ENCODE measurements at places on chromosomes 7 and 10.

GRCh38 chr10:33521062-33521461, 186.6 kb upstream of the NRP1 start:
- DNase-seq = no peak

GRCh38 chr7:37432281-37432920, 16.3 kb downstream of the ELMO1 start:
- no peak for DNase-seq

DNA sequence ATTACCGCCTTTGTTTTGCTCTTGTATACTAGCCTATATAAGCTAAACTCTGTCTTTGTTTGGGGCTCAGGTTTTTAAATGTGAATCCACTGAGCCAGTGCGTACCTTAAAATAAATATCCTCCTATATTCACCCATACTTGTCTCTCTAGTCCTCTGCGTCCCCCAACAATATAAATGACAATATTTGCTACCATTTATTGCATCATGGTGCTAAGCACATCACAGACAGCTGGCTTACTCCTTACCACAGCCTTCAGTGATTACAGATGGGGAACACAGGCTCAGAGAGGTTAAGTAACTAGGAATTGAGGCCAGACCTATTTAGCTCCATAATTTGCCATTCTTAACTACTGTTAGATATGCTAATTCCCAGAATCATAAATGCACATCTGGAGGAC, 3.4 kb upstream of the ADCK2 start:
- DNase-seq = no peak

- DNase-seq = no peak
These were observed 49.5 kb upstream of the CREB5 start for GRCh38 chr7:28362812-28363211.

DNA sequence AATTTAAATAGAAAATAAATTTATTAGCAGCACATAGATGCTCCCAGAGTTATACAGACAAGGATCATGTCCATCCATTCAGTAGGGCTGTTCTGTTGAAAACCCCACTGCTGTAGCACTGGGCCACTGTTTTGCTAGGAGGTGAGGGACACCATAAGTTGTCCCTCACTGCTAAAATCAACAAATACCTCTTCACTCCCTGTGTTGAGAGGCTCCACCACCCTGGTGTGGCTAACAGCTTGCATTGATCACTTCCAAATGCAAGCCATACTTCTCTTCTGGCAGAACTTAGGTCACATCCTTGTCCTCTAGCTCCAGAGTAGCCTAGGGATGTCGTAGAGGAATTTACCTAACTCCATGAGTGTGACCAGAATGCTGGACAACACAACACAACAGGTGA, 55.4 kb downstream of the MDFIC start:
- no peak for DNase-seq

DNA sequence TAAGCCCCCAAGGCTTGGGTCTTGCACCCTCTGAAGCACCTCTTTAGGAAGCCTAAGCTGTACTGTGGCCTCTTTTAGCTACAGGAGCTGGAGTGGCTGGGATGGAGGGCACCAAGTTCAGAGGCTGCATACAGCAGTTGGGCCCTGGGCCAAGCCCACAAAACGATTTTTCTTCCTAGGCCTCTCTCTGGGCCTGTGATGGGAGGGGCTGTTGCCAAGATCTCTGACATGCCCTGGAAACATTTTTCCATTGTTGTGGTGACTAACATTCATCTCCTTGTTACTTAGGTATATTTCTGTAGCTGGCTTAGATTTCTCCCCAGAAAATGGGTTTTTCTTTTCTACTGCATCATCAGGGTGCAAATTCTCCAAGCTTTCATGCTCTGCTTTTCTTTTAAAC, 375.7 kb upstream of the NPSR1 start:
- no peak for DNase-seq

DNA sequence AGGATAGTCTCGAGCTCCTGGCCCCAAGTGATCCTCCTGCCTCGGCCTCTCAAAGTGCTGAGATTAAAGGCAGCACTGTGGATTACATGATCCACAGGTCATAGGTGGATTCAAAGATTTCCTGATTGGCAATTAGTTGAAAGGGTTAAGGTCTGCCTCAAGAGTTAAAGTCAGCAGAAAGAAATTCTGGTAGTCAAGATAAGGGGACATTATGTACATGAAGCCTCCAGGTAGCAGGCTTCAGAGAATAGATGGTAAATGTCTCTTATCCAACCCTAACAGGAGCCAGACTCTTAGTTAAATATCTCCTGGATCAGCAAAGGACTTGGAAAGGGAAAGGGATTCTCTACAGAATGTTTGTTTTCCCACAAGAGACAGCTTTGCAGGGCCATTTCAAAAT, 93.7 kb downstream of the SKIDA1 start:
- no peak for DNase-seq

DNA sequence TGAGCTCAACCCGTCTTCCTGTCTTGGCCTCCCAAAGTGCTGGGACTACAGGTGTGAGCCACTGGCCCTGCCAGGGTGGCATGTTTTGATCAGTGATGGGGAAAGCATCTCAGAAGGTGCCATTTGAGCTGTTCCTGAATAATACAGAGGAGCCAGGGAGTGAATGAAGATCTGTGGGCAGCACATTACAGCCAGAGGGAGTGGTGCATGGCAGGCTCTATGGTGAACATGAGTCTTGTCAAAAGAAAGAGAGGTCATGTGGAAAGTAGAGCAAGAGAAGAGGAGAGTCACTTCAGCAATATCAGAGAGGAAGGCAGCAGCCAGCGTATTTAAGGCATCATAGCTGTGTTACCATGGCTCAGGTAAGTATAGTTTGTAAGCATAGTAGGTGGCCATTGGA, 275.7 kb upstream of the LRGUK start:
- DNase-seq = no peak

GRCh38 chr7:15326044-15326644, 235.7 kb downstream of the AGMO start:
- DNase-seq = no peak

DNA sequence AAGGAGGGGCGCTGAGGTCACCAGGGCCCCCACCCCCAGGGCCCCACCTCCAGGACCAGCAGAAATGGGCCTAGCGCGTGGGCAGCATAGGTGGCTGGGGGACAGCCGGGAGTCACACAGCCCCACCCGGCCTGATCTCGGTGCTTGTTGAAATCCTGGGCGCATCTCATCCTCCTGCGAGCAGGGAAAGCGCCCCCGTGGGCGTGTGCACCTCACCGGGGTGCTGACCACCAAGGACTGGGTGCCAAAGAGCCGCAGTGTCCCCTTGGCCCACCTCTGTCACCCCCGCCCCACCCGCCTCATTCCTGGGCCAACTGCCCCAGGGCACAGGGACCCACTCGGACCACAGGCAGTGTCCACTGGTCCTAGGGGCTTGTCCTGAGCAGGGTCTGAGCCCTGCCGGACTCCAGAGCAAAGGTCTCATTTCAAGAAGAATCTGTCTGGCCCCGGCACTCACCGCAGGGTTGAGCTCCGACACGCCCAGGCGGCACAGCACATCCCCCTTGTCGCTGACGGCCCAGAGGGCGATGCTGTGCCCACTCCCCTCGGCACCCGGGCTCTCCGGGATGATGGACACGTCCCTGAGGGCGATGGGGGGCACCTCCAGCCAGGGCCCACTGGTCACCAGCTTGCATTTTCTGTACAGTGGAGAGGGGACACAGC, 11.4 kb downstream of the BHLHA15 start:
- no peak for DNase-seq

DNA sequence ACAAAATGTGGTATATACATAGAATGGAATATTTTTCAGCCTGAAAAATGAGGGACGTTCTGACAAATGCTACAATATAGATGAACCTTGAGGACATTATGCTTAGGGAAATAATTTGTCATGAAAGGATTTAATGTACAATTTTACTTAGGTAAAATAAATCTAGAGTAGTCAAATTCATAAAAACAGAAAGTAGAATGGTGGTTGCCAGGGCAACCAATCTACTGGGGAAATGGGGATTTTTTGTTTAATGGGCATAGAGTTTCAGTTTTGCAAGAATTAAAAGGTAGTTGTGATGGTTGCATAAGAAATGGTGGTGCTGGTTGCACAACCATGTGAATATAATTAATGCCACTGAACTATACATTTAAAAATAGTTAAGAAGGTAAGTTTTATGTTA, 296.0 kb upstream of the SP4 start:
- DNase-seq = no peak

- DNase-seq = no peak
These were observed 19.4 kb downstream of the PON3 start for GRCh38 chr7:95376632-95377400.

GRCh38 chr7:36116347-36117202, 36.5 kb upstream of the EEPD1 start:
- no peak for DNase-seq

GRCh38 chr10:48948470-48949037, 8.9 kb upstream of the LRRC18 start:
- no peak for DNase-seq

- DNase-seq = no peak
These were observed 67.4 kb upstream of the LAMB4 start for GRCh38 chr7:108197371-108198091.

GRCh38 chr7:40232242-40232893, 97.6 kb downstream of the SUGCT start:
- DNase-seq = no peak

GRCh38 chr7:132785870-132786269, 209.6 kb upstream of the PLXNA4 start:
- DNase-seq = no peak

DNA sequence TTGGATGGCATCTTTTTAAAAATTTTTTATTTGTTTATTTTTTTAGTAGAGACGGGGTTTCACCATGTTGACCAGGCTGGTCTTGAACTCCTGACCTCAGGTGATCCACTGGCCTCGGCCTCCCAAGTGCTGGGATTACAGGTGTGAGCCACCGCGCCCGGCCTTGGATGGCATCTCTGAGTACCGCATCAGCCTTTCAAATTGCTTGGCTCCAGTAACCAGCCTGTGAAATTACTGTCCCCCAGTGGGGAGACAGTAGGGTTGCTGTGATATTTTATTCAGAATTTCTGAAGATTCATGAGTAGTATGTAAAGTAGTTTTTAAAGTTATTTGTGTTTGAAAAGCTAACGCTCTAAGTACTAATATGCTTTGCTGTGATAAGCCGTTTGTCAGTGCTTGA, 1.2 kb downstream of the NUB1 start:
- no peak for DNase-seq

DNA sequence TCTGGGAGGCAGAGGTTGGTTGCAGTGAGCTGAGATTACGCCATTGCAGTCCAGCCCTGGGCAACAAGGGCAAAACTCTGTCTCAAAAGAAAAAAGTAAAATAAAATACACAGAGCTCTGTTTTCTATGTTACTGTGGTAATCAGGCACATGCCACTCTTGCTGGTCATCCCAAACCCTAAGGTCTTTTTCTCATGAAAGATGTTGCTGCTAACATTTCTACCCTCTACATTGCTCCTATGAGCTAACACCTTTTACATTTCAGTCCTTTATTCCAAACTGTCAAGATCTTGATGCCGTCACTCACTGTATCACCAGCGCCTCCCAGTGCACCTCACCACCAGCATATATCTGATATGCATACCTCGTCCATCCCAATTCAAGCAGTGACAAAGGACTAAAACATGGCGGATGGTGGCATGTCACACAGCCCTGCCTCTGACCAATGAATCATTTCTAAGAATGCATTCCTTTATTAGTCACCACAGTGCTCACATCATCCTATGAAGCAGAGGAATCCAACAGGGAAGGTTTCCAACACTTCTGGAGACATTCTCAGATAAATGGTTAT, 4.3 kb downstream of the DAGLB start:
- no peak for DNase-seq

- DNase-seq = no peak
These were observed 95.3 kb upstream of the CYP26C1 start for GRCh38 chr10:92965314-92965713.

GRCh38 chr7:35277359-35277758, 23.5 kb upstream of the TBX20 start:
- DNase-seq = no peak

- DNase-seq = no peak
These were observed 245.5 kb upstream of the STEAP1 start for GRCh38 chr7:89908736-89909135.

DNA sequence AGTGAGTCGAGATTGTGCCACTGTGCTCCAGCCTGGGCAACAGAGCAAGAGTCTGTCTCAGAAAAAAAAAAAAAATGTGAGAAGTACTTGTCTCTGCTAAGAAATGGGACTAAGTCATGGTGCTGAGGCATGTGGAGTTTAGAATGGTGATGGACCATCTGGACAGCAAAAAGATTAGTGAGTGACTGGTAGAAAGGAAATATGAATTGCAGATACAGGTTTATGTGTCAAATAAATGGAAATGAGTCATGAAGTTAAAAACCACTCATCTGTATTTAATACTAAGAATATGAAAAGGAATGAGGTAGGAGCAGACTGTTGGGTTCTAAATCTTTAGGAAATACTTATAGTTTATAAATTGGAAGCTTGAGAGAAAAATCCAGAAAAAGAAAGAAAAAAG, 625.7 kb upstream of the ANKRD30A start:
- no peak for DNase-seq

GRCh38 chr10:5604961-5605360, 61.4 kb downstream of the ASB13 start:
- no peak for DNase-seq

GRCh38 chr10:113474752-113475151, 78.1 kb upstream of the HABP2 start:
- no peak for DNase-seq

GRCh38 chr7:100942045-100942774, 7.1 kb upstream of the MUC3A start:
- DNase-seq = no peak

GRCh38 chr7:144508702-144509101, 105.2 kb upstream of the NOBOX start:
- no peak for DNase-seq

- DNase-seq = no peak
These were observed 354.9 kb downstream of the BMPER start for GRCh38 chr7:34260279-34260678.

- no peak for DNase-seq
These were observed 7.1 kb downstream of the FGF8 start for GRCh38 chr10:101768791-101769170.

DNA sequence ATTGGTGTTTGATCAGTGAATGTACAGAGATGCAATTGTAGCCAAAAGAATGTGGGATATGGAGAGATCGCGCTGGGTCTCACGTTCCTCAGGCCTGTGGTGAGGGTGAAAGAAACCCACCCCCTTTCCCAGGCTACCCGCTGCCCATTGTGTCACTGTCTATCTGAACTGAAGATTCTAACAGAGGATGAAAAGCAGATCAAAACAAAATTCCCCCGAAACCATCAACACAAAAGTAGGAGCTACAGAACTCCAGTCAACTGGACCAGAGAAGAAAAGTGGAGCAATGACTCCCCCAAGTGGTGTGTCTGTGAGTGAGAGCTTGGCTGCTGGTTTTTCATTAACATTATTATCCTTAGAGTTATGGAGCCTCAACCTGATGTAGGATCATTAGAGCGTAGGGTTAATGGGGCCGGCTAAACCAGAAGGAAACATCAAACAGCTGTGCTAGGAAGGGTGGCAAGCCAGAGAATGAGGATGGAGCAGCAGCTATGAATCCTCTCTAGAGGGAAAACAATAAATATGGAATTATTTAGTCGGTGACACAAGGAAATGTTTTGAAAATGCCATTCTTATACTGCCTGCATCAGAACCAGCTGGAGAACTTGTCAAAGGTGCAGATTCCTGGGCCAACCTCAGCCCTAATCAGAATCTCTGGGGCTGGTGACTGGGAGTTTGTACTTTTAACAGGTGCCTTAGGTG, 38.3 kb downstream of the AKR1B1 start:
- DNase-seq = no peak
